Stimulated activated effector memory CD8-positive, alpha-beta T cell treated with anti-CD3 and anti-CD28 coated beads, Interleukin-12 subunit alpha, Interleukin-12 subunit beta, amount 100 ng/mL, for 72 hours (primary cell): ENCODE measurements at places on chromosomes 3 and 15.

DNA sequence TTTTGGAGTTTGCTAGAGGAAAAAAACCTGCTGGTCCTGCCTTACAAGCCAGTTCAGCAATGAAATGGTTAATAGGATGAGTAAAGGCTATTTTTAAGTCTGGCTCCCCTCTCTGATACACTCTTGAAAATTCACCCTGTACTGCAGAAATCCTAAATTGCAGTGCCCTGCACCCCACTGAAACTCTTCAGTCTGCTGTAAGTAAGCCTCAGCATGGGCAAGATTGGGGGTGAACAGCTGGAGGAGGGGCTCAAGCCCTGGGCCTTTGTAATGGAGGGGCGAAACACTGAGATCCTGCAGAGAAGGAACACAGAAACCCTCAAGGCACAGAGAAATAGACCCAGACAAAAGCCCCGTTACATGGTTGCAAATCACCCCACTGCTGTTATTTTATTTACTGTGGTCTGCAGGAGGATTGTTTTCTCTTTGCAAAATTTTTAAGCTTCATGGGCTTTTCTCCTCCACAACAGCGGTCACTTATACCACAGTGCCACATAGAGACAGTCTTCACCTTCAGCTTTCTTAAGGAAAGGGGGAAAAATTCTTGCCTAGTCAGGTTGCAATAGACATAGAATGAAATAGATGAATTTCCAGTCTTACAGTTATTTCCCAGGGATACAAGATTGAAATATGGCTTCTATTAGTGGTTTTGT, 45.0 kb downstream of the SOX2 start:
- no peak for DNase-seq

DNA sequence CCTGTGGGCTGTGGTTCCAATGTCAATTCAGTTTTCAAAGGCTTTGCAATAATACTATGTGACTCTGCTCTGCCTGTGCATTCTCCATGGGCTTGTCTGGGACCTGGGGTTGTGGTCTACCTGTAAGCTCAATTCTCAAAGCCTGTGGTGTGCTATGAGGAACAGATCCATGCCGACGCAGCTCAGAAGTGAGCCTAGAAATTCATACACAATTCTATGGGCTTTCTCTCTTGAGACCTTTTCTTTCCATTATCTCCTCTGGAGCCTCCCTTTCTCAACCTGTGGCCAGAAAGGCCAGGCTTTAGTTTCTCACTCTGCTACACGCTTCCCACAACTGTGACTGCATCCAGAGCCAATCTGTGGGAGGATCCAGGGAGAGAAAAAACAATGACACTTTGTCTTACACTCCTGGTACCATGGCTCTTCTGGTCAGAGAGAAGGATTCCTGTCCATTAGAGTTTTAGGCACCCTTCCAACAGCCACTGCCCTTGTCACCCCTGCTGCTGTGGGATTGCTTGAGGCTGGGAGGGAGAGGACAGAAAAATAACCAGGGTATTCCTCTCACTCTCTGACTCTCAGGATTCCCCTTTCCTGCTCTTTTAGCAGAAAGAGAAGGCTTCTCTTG, 34.1 kb upstream of the KLF13 start:
- DNase-seq: no peak

DNA sequence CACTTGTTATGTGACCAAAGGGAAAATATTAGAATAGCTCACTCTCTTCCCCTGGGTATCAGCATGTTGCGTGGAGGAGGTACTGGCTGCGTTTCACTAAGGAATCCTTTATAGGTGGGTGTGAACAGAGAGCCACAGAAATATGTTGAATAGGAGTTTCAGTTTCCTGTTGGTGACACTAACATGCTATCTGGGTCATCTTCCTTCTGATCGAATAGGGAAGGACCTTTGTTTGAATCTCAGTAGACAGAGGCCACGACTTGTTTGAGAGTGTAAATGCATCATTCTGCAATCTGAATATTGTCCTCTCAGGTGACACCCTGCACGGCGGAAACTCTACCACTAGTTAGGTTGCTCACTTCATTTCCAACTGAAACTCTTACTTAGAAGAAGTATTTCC, 157.9 kb upstream of the SLC2A2 start:
- no peak for DNase-seq

DNA sequence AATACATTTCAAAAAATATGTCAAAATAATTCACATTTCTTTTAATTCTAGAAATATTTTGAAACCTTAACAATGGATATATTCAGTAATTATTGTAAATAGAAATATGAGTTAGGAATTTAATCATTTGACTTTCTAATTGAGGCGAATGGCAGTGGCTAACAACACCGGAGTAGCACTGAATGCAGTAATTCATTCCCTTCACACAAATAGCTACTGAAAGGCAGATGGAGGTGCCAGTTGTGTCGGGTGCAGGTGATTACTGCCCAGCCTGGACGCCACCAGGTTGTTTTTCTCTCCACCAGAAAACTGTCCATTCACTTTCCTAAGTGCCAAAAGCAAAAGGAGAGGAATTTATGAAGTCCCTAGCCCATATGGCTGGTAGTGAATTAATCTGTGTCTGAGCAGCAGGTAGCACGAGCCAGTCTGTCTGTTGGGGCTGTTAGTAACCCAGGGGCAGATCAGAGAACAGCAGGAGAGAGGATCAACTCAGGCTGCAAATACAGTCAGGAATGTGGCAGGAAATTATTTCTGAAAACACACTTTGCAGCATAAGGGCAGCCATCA, 79.3 kb upstream of the GMNC start:
- DNase-seq: no peak

DNA sequence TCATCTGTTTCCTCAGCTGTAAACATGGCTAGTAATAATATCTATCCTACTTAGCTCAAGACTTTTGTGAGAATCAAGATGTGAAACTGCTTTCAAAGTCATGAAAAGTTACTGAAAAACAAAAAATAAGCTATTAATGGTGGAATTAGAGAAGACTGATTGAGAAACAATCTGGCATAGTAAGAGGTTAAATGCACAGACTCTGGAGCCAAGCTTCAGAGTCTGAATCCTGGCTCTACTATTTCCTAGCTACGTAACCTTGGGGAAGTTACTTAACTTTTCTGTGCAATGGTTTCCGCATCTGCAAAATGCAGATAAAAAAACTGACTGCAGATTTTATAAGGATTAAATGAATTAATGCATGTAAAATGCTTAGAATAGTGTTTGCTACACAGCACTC, 28.8 kb downstream of the LRRFIP2 start:
- DNase-seq: no peak

- DNase-seq: no peak
These were observed 214.5 kb downstream of the RPLP1 start for GRCh38 chr15:69666921-69667811.

DNA sequence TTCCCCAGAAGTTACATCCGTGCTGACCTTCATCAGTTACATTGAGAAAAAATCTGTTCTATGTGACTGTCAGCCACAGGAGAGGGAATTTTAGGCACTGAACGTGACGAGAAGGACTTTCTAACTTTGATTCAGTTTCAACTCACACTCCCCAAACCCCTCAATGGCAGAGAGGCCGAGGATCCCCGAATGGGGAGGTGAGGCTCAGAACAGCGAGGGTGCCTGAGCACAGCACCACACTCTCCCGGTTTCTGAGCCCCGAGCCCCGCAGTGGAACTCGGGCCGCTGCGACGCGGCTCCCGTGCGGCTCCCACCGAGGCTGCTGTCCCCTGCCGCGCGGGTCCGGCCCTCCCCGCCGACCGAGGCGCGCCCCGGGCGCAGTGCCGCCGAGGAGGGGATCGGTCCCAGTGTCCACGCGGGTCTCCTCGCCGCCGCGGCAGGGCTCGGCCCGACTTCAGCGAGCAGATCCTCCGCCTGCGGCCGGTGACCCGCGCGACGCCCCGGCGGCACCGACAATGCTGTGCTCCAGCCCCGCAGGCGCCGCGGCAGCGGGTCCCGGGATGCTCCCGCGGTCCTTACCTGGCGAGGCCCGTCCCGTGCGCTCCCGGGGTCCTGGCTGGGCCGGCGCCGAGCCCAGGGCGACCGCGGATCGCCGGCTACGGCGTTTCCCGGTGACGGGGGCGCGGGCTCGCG, 439 bp downstream of the CTXND1 start:
- no peak for DNase-seq

DNA sequence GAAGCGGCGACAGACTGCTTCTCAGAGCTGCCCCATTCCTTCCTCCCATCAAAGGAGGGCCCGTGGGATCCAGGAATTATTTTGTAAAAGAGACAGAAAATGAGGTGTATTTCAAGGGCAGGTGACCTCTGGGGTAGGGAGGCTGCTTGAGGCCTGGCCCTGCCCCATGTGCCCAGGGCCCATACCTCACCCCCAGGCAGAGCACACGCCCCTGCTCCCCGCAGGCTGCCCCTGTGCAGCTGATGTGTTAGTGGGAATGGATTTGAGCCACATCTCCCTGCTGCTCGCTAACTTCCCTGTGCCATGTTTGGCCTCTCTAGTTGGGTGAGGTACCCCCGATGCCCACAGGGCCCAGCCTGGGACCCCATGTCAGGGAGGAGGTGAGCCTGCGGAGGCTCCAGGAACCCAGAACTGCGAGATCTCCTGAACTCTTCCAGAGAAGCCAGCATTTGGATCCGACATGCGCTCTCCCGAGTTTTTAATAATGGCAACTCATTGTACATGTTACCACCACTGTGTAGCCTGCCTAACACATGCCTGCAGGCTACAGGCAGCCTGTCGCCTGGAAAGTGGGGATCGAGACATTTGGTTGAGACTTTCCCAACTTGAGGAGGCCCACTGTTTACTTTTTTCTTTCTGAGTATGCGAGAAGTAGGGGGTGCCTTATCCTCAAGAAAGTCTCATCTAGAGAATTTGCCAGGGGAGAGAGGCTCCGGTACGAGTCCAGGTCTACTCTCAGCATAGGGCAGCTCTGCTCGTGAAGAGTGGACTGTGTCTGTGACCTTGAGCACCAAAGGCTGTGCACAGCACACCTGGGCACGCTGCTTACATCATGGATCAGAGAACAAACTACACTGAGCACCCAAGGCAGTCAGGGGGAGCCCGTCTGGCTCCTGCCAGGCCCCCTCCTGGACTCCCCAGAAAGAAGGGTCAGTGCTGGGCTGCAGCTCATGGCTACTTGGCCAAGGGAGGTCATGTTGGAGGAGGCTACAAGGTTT, 36.1 kb downstream of the PCSK6 start:
- DNase-seq: no peak

DNA sequence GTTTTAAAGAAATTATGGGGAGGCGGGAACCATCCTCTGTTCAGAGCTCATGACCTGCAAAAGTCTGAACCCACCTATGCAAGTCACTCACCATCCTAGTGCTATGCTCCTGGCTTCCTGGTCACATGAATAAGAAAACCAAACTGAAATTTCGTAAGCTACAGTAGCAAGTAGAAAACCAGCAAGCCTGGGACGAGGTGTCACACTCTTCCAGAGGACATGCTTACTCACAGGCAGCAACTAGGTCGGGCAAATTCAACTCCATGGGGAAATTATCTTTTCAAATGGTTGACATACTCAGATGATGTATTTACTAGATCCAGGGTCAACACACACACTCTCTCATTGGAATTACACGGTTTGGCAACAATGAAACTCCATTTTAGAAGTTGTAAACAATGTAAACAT, 31.3 kb downstream of the LDHAL6B start:
- no peak for DNase-seq

- no peak for DNase-seq
These were observed 50.9 kb downstream of the CCR3 start for GRCh38 chr3:46293035-46293724.

GRCh38 chr15:85688711-85689110, 106.0 kb downstream of the KLHL25 start:
- DNase-seq: no peak

GRCh38 chr3:184738506-184738890, 26.6 kb upstream of the MAGEF1 start:
- no peak for DNase-seq

- DNase-seq: peak; percentile 80
These were observed 780 bp downstream of the TIPARP start for GRCh38 chr3:156674911-156675829.

- no peak for DNase-seq
These were observed 176.0 kb downstream of the SUCLG2 start for GRCh38 chr3:67478423-67478822.

DNA sequence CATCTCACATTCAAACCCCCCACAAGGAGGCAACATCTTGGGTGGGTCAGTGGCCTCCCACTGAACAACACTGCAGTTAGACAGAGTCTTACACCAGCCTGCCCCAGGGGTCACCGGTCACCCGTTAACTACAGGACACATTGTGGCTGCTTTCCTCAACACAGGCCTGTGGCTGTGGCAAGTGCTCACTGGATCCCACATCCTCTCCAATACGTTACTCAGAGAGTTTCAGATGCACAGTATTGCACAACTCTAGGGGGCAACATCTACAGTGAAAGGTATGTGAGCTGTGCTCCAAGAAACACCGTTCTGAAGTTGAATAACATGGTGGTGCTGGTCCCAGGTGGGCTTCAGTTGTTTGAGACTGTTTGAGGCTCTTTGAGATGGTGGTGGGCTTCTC, 41.0 kb downstream of the CTDSPL start:
- DNase-seq: peak; percentile 66

DNA sequence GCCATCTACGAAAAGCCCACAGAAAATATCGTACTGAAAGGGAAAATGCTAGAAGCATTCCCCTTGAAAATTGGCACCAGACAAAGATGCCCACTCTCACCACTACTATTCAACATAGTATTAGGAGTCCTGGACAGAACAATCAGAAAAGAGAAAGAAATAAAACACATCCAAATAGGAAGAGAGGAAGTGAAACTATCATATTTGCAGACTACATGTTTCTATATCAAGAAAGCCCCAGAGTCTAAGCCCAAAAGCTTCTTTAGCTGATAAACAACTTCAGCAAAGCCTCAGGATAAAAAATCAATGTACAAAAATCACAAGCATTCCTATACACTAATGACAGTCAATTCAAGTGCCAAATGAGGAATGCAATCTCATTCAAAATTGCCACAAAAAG, 15.6 kb downstream of the OR5K3 start:
- DNase-seq: no peak

DNA sequence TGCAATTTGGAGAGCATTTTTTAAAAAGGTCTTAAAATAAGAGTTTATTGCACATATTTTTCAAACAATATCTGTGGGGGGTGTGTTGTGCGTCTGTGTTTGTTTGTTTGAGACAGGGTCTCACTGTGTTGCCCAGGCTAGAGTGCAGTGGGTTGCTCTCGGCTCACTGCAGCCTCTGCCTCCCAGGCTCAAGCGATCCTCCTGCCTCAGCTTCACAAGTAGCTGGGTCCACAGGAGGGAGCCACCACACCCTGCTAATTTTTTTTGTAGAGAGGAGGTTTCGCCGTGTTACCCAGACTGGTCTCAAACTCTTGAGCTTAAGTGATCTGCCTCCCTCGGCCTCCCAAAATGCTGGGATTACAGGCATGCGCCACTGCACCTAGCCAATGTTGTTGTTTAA, 2.7 kb downstream of the MLF1 start:
- no peak for DNase-seq

- no peak for DNase-seq
These were observed 13.3 kb downstream of the GRAMD2A start for GRCh38 chr15:72184165-72184811.

- no peak for DNase-seq
These were observed 125.0 kb upstream of the DLG1 start for GRCh38 chr3:197423376-197423775.

GRCh38 chr15:30928076-30928475, 24.4 kb downstream of the FAN1 start:
- DNase-seq: no peak

- DNase-seq: no peak
These were observed 30.5 kb upstream of the LINGO1 start for GRCh38 chr15:77663256-77663655.
